Parietal lobe (tissue), 2 donors: ENCODE measurements at places on chromosomes 3 and 15. TPM values are rescaled to one million over a fixed set of nuclear protein-coding genes. Genes with fewer than 3 reads are reported as not detected.

The ZCWPW2 gene
- total RNA-seq, result 1.3 TPM

The FANCD2OS gene
- total RNA-seq, result not detected

The LMOD3 gene
- not detected for total RNA-seq

The TMEM158 gene
- total RNA-seq, result 21.3 TPM

The DISP2 gene
- total RNA-seq, result 18.5 TPM

The PIK3CA gene
- total RNA-seq, result 77.6 TPM

The FRMD5 gene
- 33.5 TPM for total RNA-seq

The SIAH2 gene
- 26.0 TPM for total RNA-seq

The ABI3BP gene
- 1.6 TPM for total RNA-seq

The PRTG gene
- total RNA-seq, result 7.2 TPM

The RAD51 gene
- total RNA-seq, result 1.9 TPM

The COL6A5 gene
- total RNA-seq, result not detected

The A4GNT gene
- not detected for total RNA-seq

The ARL14 gene
- not detected for total RNA-seq

The TEX55 gene
- total RNA-seq, result not detected

The UCN2 gene
- total RNA-seq, result not detected

The GRIP2 gene
- 22.5 TPM for total RNA-seq

The NR1I2 gene
- total RNA-seq, result 0.63 TPM

The SYNPR gene
- 45.7 TPM for total RNA-seq

The GP9 gene
- not detected for total RNA-seq

The THRB gene
- total RNA-seq, result 47.0 TPM

The CCDC66 gene
- total RNA-seq, result 128 TPM

The CPEB1 gene
- total RNA-seq, result 4.7 TPM

The KNSTRN gene
- 33.2 TPM for total RNA-seq

The CLDN18 gene
- not detected for total RNA-seq

The GAP43 gene
- total RNA-seq, result 167 TPM

The VPS39 gene
- total RNA-seq, result 109 TPM

The CAMP gene
- total RNA-seq, result not detected

The COPG1 gene
- total RNA-seq, result 135 TPM

The PDCD10 gene
- 70.7 TPM for total RNA-seq

The SLC22A13 gene
- 1.3 TPM for total RNA-seq

The LRTM1 gene
- total RNA-seq, result not detected

The ANKRD34C gene
- total RNA-seq, result not detected

The ATP13A5 gene
- 0.63 TPM for total RNA-seq

The ENTPD3 gene
- total RNA-seq, result 1.9 TPM

The BTLA gene
- total RNA-seq, result 0.31 TPM

The AMOTL2 gene
- total RNA-seq, result 73.2 TPM

The TLR9 gene
- total RNA-seq, result 0.31 TPM

The BMF gene
- total RNA-seq, result 4.4 TPM

The MORC1 gene
- total RNA-seq, result not detected

The PPP1R14D gene
- not detected for total RNA-seq

The GHSR gene
- not detected for total RNA-seq

The HIGD2B gene
- not detected for total RNA-seq

The KY gene
- 0.94 TPM for total RNA-seq
